ENCODE measurements at places on chromosomes 2 and 18.
A peak's percentile ranks its signal among the peaks of the same experiment; 100 is the strongest.

DNA sequence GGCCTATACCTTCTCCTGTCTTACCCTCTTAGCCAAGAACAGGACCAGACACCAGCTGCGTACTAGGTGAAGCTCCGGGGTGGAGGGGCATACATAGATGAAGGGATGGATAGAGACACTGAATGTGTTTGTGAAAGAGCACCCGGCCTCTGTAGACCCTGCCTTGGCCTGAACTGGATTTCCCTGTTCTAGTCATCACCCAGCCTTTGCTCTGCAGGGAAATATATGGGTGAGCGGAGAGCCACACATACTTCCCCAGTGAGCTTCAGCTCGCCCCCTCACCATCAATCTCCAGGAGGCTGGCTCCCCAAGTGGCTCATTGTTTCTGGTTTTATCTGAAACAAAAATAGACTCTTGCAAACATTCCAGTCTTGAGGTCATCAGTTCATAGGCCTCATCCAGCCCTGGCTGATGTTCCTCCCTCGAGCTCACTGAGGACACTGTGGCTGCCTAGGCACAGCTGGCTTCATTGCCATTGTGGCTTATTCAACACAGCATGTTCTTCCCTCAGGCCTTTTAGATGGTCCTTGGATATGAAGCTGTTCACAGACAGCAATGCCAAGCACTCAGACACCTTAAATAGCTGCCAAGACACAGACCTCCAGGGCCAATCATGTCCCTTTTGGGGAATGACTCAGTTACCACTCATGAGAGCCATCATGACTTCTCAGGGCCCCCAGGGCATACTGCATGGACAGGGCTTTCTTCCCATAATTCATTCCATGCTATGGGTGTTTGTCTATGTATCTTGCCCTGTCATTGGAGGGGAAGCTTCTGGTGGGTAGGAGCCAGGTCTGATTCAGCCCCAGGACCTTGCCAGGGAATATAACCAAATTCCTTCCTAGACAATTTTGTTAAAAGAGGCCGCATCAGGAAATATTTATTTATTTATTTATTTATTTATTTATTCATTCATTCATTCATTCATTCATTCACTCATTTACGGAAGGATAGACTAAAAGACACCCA lies 82.4 kb downstream of the TTC32 start:
- peak; percentile 78 for DNase-seq

DNA sequence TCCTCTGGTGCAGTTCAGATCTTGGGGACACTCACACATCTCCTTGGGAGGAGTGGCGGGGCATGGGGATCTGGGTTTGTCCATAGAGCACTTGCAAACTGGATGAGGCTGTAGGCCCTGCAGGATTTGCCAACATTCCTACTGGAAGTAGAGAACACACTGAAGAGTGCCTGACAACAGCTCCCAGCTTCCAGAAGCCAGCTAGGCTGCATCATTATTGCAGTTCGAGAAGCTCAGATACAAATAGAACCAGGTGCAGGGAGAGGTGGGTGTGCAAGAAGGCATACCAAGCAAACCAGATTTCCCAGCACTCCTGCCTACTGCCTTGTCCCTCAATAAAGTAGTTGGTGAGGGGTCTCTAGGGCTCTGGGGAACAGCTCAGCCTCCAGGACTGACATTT lies 52.5 kb downstream of the RHOB start:
- DNase-seq = no peak

DNA sequence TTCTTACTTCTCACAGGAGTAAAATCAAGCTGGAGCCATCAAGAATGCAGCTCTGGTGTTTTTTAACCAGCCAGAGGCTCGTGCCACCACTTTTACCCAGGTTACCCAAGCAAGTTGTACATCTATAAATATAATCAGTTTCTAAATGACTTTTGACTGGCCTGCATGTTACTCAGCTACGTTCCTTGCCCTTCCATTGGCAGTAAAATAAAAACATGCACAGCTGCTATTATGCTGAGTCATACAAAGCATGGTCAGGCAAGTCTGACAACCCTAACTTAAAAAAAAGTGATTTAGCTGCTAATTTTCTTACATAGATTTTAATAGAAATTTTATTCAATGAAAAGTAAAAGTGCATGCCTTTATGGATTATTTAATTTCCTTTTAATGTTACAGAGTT lies 111.7 kb upstream of the CSRNP3 start:
- DNase-seq = peak; percentile 75

- no peak for DNase-seq
Observed at GRCh38 chr18:74422541-74422940, 34.6 kb downstream of the DIPK1C start.

DNA sequence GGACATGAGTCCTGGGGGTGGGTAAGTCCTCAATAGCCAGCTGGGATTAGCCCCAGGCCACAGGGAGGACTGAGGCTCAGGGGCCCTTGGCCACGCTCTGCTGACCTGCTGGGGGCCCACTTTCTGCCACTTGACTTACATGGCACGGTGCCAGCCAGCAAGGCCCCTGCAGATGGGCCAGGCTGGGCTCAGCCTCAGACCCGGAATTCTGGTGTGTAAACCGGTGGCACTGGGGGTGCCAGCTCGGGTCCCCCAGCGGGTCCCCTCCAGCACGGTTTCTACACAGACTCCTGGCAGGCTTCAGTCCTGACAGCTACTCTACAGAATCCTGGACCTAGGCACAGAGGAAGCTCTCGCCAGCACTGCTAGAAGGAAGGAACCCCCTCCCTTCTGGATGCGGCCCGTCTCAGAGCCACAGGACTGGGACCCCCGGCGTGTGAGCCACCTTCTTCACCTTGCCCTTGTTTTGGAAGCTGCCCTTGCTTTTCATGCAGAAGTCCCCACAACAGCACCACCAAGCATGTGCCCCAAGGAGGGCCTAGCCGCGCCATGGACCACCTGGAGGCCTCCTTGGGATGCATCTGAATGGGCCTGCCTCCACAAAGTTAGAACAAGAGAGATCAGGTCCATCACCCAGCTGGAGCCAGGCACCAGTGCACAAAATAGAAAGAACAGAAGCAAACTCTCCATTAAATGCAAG lies 8.0 kb downstream of the HDAC4 start:
- DNase-seq = no peak

Data from fibroblast of upper back skin (primary cell).